A549 treated with dexamethasone at 1 μM for 4 hours (cell line): ENCODE measurements at places on chromosomes 5 and 9. TPM values are rescaled to one million over a fixed set of nuclear protein-coding genes. Genes with fewer than 3 reads are reported as not detected.

BSPRY gene
- 0.05 to 0.11 TPM (median 0.08 TPM) in 4 of 5 replicates, not detected in the other for total RNA-seq

OR13C2 gene
- total RNA-seq: not detected in 5 replicates

ANKRD18B gene
- total RNA-seq: 4.0 to 10.0 TPM (median 6.1 TPM) in 5 replicates

FBP1 gene
- total RNA-seq: 0.05 to 0.12 TPM in 2 of 5 replicates, not detected in the others

CCNI2 gene
- 0.06 to 0.12 TPM (median 0.08 TPM) in 5 replicates for total RNA-seq

NKD2 gene
- 17.1 to 25.9 TPM (median 23.5 TPM) in 5 replicates for total RNA-seq

DNM1 gene
- 62.4 to 106 TPM (median 95.8 TPM) in 5 replicates for total RNA-seq

ARSK gene
- 6.6 to 8.4 TPM (median 7.5 TPM) in 5 replicates for total RNA-seq

C9 gene
- not detected in 5 replicates for total RNA-seq

CNTNAP3B gene
- total RNA-seq: 10.3 to 17.3 TPM (median 15.3 TPM) in 5 replicates

PSD2 gene
- total RNA-seq: 0.02 to 0.05 TPM (median 0.02 TPM) in 4 of 5 replicates, not detected in the other

APBA1 gene
- total RNA-seq: 0.13 to 0.68 TPM (median 0.15 TPM) in 5 replicates

PLK2 gene
- 34.8 to 43.1 TPM (median 35.0 TPM) in 5 replicates for total RNA-seq

SHOC1 gene
- 0.01 to 0.02 TPM in 2 of 5 replicates, not detected in the others for total RNA-seq

SV2C gene
- 0.01 TPM in 1 of 5 replicates, not detected in the others for total RNA-seq

SLC36A3 gene
- not detected in 5 replicates for total RNA-seq

FAM221B gene
- not detected in 5 replicates for total RNA-seq

ANGPTL2 gene
- total RNA-seq: 0.04 TPM in 1 of 5 replicates, not detected in the others

PCDHB4 gene
- 0.02 to 0.12 TPM (median 0.02 TPM) in 3 of 5 replicates, not detected in the others for total RNA-seq

IL4 gene
- total RNA-seq: not detected in 5 replicates

PDE6A gene
- total RNA-seq: 0.20 to 0.32 TPM (median 0.30 TPM) in 5 replicates

UBE2D2 gene
- total RNA-seq: 125 to 205 TPM (median 182 TPM) in 5 replicates

MAP1B gene
- total RNA-seq: 38.7 to 66.7 TPM (median 54.5 TPM) in 5 replicates

HMCN2 gene
- 0.02 to 0.12 TPM (median 0.02 TPM) in 5 replicates for total RNA-seq

GDF9 gene
- 0.08 to 0.25 TPM (median 0.19 TPM) in 5 replicates for total RNA-seq

F2RL1 gene
- 204 to 250 TPM (median 224 TPM) in 5 replicates for total RNA-seq

GGTA1 gene
- not detected in 5 replicates for total RNA-seq

CSF1R gene
- 0.09 to 0.35 TPM (median 0.17 TPM) in 5 replicates for total RNA-seq

ROPN1L gene
- 1.7 to 2.2 TPM (median 2.0 TPM) in 5 replicates for total RNA-seq

RXRA gene
- 21.0 to 42.4 TPM (median 39.9 TPM) in 5 replicates for total RNA-seq

GAS1 gene
- 0.06 to 0.13 TPM (median 0.06 TPM) in 5 replicates for total RNA-seq

DEPDC1B gene
- total RNA-seq: 12.5 to 15.9 TPM (median 14.4 TPM) in 5 replicates

SNCAIP gene
- 0.02 to 0.05 TPM (median 0.04 TPM) in 3 of 5 replicates, not detected in the others for total RNA-seq

HRH2 gene
- total RNA-seq: 0.34 to 0.69 TPM (median 0.55 TPM) in 5 replicates

EQTN gene
- total RNA-seq: 0.20 to 0.21 TPM in 2 of 5 replicates, not detected in the others

GPR151 gene
- not detected in 5 replicates for total RNA-seq

GFPT2 gene
- 44.3 to 64.8 TPM (median 59.4 TPM) in 5 replicates for total RNA-seq

TXNDC8 gene
- not detected in 5 replicates for total RNA-seq

PHYHD1 gene
- total RNA-seq: 0.08 to 0.42 TPM (median 0.38 TPM) in 5 replicates

STC2 gene
- 33.1 to 44.7 TPM (median 36.9 TPM) in 5 replicates for total RNA-seq

LEAP2 gene
- 0.48 to 0.98 TPM (median 0.75 TPM) in 5 replicates for total RNA-seq

ZNF782 gene
- 1.4 to 2.4 TPM (median 2.0 TPM) in 5 replicates for total RNA-seq

PTGER4 gene
- 5.3 to 9.1 TPM (median 7.7 TPM) in 5 replicates for total RNA-seq

GDA gene
- 0.69 to 1.4 TPM (median 1.0 TPM) in 5 replicates for total RNA-seq

ZNF879 gene
- total RNA-seq: 0.57 to 1.1 TPM (median 0.69 TPM) in 5 replicates

CDH9 gene
- total RNA-seq: not detected in 5 replicates

NLN gene
- total RNA-seq: 56.9 to 76.4 TPM (median 67.6 TPM) in 5 replicates

GALNT10 gene
- total RNA-seq: 77.2 to 112 TPM (median 110 TPM) in 5 replicates

IL13 gene
- 0.07 TPM in 1 of 5 replicates, not detected in the others for total RNA-seq

LRRC19 gene
- total RNA-seq: not detected in 5 replicates

STARD4 gene
- 3.6 to 5.5 TPM (median 4.3 TPM) in 5 replicates for total RNA-seq

TAF11L10 gene
- total RNA-seq: not detected in 5 replicates

CD274 gene
- total RNA-seq: 1.1 to 2.1 TPM (median 1.3 TPM) in 5 replicates

RNF20 gene
- 20.9 to 27.0 TPM (median 25.4 TPM) in 5 replicates for total RNA-seq
